Right lung (tissue), 10 donors: ENCODE measurements at places on chromosomes 2 and 18. TPM values are rescaled to one million over a fixed set of nuclear protein-coding genes. Genes with fewer than 3 reads are reported as not detected.

DNA sequence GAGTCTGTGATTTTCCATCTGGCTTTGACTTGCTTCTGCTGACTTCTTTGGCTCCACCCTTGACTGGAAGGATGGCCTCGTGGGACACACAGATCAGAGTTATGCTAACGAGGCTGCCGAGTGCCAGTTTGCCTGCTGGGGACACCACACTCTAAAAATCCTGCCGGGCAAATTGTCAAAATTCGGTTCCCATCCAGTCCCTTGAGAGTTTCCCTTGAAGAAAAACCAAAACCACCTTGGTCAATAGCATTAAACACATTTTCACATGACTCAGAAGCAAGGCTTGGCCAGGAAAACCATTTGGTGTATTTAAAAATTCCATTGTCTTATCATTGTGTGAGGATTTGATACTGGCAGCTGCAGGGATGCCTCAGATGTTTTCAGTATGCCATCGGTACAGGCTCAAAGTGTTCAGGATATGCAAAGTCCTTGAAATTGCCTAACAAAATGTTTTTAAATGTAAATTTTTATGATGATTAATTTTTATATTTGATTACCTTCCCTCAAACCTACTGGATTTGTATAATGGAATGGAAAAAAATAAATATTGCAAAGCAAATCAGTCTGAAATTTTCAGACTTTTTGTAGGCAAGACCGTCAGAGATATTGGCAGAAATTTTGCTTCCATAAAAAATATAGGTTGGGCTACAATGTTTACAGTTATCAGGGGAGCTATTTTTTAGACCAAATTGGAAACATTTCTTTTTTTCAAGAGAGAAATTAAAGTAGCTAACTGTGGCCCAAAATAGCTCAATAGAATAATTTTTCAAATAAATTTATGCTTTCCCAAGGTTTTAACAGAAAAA is 41.6 kb downstream of the KCNE4 start:
- DNase-seq: no peak

The FLACC1 gene
- 2.5 TPM for polyA plus RNA-seq

DNA sequence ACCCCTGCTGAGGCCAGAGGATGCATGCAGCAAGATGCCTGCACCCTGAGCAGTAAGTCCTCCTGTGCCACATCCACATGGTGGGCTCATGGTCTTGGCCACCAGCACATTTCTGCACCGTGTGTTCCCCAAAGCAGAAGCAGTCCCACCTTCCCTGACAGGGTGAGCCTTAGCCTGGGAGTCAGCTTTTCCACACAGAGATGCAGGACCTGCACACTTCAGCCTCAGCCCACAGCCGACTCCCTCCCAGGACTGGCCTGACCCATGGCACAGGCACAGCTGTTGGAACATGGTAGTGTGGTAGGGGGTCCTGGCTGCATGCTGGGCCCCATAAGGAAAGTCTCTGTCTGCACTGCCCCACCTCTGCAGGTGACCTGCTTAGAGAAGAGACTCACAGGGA is 5.0 kb downstream of the SNED1 start:
- DNase-seq: no peak

DNA sequence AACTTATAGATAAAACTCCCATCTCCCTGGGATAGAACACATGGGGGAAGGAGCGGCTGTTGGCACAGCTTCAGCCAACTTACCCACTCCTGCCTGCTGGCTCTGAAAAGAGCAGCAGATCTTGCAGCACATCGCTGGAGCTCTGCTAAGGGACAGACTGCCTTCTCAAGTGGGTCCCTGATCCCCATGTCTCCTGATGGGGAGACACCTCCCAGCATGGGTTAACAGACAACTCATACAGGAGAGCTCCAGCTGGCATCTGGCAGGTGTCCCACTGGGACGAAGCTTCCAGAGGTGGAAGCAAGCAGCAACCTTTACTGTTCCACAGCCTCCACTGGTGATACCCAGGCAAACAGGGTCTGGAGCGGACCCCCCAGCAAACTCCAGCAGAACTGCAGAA is 673.3 kb downstream of the NRXN1 start:
- no peak for DNase-seq

GRCh38 chr2:225122583-225123486 is 80.6 kb upstream of the DOCK10 start:
- DNase-seq: no peak

- no peak for DNase-seq
Measured at GRCh38 chr2:212451786-212452231, 86.8 kb downstream of the ERBB4 start.

GRCh38 chr2:107128381-107128780 is 242.4 kb upstream of the ST6GAL2 start:
- DNase-seq: no peak

- DNase-seq: no peak
Measured at GRCh38 chr2:12637754-12638153, 79.0 kb upstream of the TRIB2 start.

GRCh38 chr2:182949572-182950189 is 83.2 kb upstream of the FRZB start:
- no peak for DNase-seq

DNA sequence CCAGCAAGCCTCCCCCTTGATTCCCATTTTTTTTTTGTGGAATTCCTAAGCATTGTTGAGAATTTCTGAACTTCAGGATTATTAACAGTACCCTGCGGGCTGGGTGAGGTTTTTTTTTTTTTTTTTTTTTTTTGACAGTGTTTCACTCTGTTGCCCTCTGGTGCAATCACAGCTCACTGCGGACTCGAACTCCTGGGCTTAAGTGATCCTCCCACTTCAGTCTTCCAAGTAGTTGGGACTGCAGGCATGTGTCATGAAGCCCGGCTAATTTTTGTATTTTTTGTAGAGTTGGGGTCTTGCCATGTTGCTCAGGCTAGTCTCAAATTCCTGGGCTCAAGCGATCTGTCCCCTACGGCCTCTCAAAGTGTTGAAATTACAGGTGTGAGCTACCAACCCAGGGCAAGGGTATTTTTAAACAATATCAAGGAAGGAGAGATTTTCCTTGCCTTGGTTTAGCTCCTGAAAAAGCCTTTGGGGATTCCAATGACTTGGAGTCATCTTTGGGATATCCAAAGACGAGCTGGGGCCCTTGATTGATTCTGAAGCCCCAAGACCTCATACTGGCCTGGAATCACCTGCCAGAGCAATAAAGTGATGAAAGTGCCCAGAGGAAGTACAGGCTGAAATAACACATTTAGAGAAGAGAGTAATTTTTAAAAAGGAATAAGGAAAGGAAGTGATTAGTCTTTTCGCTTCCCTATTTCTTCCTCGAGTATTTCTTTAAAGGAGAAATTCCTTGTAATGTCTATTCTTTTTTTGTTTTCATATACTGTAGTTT is 240.2 kb downstream of the TGIF1 start:
- no peak for DNase-seq

GRCh38 chr2:173264603-173265366 is 89.9 kb upstream of the CDCA7 start:
- DNase-seq: no peak

The ERFE gene
- 0.39 TPM for polyA plus RNA-seq

DNA sequence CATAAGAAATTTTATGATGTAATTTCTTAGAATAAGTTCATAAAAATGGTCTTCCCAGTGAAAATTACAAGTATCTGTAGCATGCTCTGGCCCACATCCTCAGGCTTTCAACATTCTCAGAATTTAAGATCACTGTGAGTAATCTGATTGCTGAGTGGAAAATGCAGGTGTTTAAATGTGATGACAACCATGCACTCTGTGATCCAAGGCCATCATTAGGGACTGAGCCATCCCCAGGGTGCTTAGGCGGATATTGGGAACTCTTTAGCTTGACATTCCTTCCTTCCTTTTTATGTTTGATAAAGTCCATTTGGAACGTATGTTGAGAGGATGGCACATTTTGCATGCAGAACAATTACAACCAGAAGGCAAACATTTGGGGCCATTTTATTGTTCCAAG is 95.5 kb downstream of the ARL4C start:
- DNase-seq: no peak

DNA sequence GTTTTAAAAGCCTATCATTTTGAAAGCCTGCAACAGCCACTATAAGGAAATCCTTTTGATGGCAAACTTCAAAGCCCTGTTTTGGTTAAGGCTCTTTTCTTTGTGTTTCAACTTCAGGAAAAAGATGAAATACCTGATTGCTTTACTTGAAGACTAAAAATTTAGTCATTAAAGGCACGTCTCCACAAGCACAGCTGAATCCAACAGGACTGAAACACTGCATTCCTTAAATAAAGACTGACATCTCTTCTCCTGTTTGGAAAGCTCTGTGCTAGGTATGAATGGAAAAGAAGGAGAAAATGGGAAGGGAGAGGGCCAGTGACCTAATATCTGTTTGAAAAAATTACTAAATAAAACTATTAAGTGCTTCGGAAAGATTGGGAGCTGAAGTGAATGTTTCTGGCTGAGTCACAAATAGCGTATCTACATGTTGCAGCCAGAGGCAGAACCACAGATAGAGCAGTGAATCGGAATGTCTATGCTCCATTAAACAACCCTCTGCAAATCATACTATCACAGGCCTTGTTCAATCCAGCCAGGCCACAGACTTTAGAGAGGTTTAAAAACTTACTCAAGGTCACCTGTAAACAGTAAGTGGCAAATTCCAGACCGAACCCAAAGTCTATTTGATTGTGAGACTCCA is 21.1 kb upstream of the RALBP1 start:
- DNase-seq: no peak

- DNase-seq: no peak
Measured at GRCh38 chr2:53584986-53585385, 182.6 kb upstream of the CHAC2 start.

GRCh38 chr2:23826771-23827170 is 100.2 kb downstream of the ATAD2B start:
- no peak for DNase-seq

GRCh38 chr18:61755555-61755954 is 137.3 kb downstream of the RNF152 start:
- DNase-seq: no peak

DNA sequence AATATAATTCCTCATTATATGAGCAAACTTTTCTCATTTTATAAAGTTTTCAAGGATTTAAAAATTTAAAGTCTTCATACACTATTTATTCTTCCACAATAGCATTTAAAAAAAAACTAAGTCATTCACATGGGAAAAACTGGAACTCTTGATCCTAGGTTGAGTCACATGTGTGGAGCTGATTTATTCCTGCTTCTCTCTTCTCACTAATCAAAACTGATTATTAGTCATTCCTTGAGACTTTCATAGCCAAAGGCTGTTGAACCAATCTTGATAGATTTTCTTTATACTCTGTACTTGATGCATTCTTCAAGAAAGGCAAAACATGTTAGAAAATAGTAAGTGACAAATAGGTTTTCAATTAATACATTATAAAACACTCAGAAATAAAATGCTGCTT is 27.4 kb downstream of the NR4A2 start:
- DNase-seq: no peak

DNA sequence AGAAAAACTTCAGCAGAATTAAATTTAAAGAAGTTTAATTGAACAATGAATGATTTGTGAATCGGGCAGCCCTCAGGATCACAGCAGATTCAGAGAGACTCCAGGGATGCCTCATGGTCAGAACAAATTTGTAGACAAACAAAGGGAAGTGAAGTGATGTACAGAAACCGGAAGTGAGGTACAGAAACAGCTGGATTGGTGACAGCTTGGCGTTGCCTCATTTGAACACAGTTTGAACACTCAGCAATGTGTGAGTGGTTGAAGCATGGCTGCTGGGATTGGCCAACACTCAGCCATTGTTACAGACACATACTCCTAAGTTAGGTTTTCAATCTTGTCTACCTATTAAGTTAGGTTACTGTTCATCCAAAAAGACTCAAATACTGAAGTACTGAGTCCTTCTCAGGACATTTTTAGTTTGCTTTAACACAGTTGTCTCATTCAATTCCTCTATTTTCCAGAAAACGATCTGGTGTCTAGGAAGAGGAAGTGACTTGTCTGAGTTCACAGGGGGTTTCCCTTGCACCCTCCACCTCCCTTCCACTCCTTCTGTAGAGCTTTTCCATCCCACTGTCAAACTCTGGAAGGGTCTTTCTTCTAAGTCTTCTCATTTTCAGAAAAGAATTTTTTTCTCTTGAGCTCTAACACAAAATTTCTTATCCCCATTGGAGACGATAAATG is 137.9 kb downstream of the SLC4A3 start:
- no peak for DNase-seq

- DNase-seq: no peak
Measured at GRCh38 chr2:30666266-30666874, 140.9 kb downstream of the CAPN13 start.

The PLA2R1 gene
- polyA plus RNA-seq: 7.7 TPM

The CPLX4 gene
- not detected for polyA plus RNA-seq

The PUM2 gene
- 138 TPM for polyA plus RNA-seq
